ENCODE measurements at places on chromosomes 2 and 18. TPM values are rescaled to one million over a fixed set of nuclear protein-coding genes. Genes with fewer than 3 reads are reported as not detected.
A peak's percentile ranks its signal among the peaks of the same experiment; 100 is the strongest.

DNA sequence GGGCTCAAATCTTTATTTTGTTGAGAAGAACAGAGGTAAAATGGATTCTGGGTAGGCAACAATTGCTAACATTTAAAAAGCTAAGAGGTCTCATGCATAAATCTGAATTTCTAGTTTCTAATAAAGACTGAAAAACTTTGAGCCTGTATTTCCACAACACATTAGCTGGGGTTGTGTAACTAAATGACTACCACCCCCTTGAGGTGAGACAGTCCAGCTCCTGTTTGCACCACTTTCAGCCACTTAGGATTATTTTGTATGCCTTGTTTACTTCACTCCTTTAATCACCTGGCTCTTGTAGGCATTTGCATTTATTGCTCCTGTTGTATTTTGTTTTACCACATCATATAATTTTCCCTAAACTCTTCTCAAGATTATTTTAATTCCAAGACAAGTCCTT lies 376.6 kb downstream of the PTH2R start:
- no peaks in the 10 kb centered on the region for H3K36me3 ChIP-seq
- DNase-seq: no peak
- no peak overlapping the region for H3K4me3 ChIP-seq

DNA sequence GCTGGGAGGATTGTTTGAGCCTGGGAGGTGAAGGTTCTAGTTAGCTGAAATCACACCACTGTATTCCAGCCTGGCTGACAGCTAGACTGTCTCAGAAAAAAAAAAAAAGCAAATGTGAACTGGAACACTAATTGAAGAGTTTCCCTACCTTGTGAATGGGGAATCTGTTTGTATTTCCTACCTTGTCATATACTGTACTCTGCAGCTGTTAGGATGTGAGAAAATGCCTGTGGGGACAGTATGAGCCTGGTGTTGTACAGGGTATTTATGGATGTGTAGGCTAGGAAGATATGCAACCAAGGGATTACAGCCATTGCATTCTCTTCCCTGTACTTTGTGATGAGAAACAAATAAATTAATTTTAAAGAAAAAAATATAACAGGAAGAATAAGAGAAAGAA lies 113.3 kb upstream of the FAM117B start:
- H3K36me3 ChIP-seq: peaks cover 5% of the 10 kb centered on the region
- DNase-seq: no peak
- no peak overlapping the region for H3K4me3 ChIP-seq
- H3K27ac ChIP-seq: no peak overlapping the region
- no peaks in the 10 kb centered on the region for H3K27me3 ChIP-seq

DNA sequence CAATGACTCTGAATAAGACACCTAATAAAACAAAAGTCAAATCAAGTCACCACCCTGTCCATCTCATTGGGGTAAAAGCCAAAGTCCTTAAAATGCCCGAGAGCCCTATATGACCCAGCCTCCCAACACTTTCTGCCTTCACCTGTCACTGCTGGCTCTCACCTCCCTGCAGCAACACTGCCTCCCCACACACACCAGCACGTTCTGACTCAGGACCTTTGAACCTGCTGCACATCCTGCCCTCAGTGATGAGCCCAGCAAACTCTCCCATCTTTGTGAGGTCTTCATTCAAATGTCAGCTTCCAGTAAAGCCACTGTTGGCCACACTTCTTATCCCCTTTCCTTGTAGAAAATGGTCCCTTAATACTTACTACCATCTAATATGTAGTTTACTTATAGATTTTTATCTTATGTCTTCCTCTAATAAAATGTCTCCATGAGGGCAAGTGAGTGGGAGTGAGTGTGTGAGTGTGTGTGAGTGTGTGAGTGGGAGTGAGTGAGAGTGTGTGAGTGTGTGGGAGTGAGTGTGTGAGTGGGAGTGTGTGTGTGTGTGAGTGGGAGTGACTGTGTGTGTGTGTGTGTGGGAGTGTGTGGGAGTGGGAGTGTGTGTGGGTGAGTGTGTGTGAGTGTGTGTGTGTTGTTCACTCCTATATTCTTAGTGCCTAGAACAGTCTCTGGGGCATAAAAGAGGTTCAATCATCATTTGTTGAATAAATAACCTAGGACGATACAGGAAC lies 504.7 kb downstream of the EIPR1 start:
- H3K27ac ChIP-seq: no peak overlapping the region
- H3K27me3 ChIP-seq: peaks cover 10% of the 10 kb centered on the region
- no peak for DNase-seq
- H3K36me3 ChIP-seq: no peaks in the 10 kb centered on the region
- H3K4me1 ChIP-seq: no peaks in the 10 kb centered on the region

The HOXD13 gene
- total RNA-seq: not detected

The ANKRD53 gene
- total RNA-seq: 2.8 TPM

- H3K27me3 ChIP-seq: no peaks in the 10 kb centered on the region
- H3K4me1 ChIP-seq: no peaks in the 10 kb centered on the region
- H3K27ac ChIP-seq: peak overlapping the region; percentile 68
- H3K36me3 ChIP-seq: no peaks in the 10 kb centered on the region
Observed at GRCh38 chr2:126665483-126665882, 9.5 kb downstream of the GYPC start.

DNA sequence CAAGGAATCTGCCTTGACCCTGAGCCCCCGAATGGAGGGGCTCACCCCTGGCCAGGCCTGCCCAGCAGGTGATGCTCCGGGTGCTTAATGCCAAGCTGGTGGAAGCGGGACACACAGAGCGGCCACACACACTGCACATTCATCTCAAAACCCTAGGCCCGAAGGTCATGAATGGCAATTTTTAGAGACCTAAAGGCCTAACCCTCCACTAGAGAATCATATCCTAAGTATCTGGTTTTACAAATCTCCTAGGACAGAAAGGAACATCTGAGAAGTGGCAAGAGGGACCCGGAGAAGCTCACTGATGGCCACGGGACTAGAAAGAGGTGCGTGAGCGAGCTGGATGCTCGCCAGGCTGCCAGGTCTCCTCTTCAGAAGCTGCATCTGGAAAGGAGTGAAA lies 38.3 kb downstream of the ST3GAL5 start:
- peaks cover 4% of the 10 kb centered on the region for H3K4me1 ChIP-seq
- H3K36me3 ChIP-seq: no peaks in the 10 kb centered on the region
- H3K27me3 ChIP-seq: no peaks in the 10 kb centered on the region
- H3K4me3 ChIP-seq: no peak overlapping the region

The SCLY gene
- total RNA-seq: 16.7 TPM

GRCh38 chr2:131056932-131057287 lies 36.4 kb downstream of the FAM168B start:
- H3K4me1 ChIP-seq: no peaks in the 10 kb centered on the region
- no peak overlapping the region for H3K27ac ChIP-seq
- no peaks in the 10 kb centered on the region for H3K27me3 ChIP-seq
- H3K4me3 ChIP-seq: no peak overlapping the region
- no peak for DNase-seq
- peaks cover 4% of the 10 kb centered on the region for H3K36me3 ChIP-seq

The TRABD2A gene
- total RNA-seq: 2.2 TPM

GRCh38 chr2:67290451-67291290 lies 106.5 kb upstream of the ETAA1 start:
- no peaks in the 10 kb centered on the region for H3K27me3 ChIP-seq
- no peak overlapping the region for H3K4me3 ChIP-seq
- DNase-seq: no peak

- peak overlapping the region; percentile 89 for H3K27ac ChIP-seq
- H3K27me3 ChIP-seq: no peaks in the 10 kb centered on the region
- peak overlapping the region; percentile 75 for H3K4me3 ChIP-seq
- no peak for DNase-seq
- H3K4me1 ChIP-seq: peaks cover 9% of the 10 kb centered on the region
Observed at GRCh38 chr2:85605406-85606115, 3.1 kb upstream of the TMEM150A start.

DNA sequence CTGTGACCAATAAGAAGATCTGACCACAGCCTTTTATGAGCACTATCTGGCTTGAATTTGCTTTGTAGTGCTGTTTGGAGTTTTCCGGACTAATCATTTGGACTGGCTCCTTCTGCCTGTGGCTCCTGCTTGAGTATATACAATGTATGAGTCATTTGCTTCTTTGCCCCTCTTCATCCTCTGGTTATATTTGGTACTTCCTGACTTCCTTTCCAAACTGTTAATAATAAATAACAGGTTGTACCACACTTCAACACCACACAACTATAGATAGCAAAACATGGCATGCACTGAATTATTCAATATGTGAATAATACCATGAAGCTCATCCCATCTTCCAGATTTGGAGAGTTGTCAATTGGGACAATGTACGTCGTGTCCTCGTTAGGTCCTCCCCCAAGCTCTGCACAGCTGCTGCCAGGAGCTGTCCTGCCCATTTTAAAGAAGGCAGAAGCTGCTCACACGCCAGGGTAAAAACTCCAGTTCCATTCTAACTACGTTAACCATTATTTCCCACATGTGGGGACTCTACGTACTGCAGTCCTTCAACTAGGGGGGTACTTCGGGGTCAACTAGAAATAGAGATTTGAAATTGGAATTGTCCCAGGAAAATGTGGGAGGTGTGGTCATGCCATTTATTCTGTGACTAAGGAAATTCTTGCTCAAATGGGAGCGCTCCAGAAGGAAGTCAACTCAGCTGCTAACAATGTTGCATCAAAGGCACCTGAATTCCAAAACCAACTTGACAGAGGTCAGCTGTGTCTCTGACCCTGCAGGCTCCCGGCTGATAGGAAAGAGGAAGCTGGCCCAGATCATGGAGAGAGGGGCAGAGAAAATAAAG lies 38.1 kb downstream of the ST8SIA5 start:
- H3K27ac ChIP-seq: no peak overlapping the region
- no peak for DNase-seq
- no peak overlapping the region for H3K4me3 ChIP-seq
- H3K4me1 ChIP-seq: no peaks in the 10 kb centered on the region
- H3K36me3 ChIP-seq: no peaks in the 10 kb centered on the region
- H3K27me3 ChIP-seq: no peaks in the 10 kb centered on the region

The PSMA8 gene
- not detected for total RNA-seq

- DNase-seq: no peak
- H3K4me3 ChIP-seq: no peak overlapping the region
- no peaks in the 10 kb centered on the region for H3K36me3 ChIP-seq
- H3K4me1 ChIP-seq: no peaks in the 10 kb centered on the region
Observed at GRCh38 chr2:223032187-223033142, 19.5 kb upstream of the KCNE4 start.

DNA sequence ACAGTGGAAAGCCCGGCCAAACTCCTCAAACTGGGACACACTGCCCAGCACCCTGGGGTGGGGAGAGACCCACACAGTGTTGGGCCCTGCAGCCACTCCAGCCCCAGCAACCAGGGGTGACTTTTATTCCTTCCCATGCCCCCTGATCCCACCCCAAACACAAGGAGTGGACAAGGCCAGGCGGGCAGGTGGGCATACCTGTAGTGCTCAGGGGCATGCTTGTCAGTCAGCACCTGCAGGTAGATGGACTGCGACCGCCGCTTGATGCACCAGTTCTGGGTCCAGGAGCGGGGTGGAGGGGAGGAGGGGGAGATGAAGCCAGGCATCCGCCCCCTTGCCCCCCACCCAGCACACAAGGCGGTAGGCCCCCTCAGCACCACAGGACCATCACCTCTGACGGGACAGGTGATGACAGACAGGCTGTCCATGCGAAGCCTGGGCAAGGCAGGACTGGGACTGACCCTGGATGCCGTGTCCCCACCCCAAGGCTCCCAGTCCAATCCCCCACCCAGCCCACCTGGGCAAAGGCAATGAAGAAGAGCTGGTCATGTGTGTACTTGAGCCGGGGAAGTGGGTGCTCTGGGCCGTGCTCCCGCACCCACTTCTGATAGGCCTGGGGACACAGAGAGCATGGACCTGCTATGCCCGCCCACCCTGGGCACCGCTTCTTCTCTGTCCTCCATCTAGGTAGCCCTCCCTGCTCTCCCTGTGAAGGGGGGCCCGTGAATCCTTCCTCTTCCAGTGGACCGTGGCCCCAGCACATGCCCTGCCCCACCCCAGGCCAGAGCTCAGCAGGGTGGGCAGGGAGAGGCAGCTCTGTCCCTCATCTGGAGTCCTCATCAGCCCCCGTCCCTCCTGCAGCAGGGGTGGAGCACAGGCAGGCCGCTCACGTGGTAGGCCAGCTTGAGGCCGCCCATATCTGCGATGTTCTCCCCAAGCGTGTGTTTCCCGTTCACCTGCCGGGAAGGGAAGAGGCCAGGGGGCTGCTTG lies 7.1 kb downstream of the ECEL1 start:
- no peak overlapping the region for H3K27ac ChIP-seq
- no peaks in the 10 kb centered on the region for H3K27me3 ChIP-seq
- H3K4me3 ChIP-seq: no peak overlapping the region
- no peaks in the 10 kb centered on the region for H3K4me1 ChIP-seq
- H3K36me3 ChIP-seq: no peaks in the 10 kb centered on the region

DNA sequence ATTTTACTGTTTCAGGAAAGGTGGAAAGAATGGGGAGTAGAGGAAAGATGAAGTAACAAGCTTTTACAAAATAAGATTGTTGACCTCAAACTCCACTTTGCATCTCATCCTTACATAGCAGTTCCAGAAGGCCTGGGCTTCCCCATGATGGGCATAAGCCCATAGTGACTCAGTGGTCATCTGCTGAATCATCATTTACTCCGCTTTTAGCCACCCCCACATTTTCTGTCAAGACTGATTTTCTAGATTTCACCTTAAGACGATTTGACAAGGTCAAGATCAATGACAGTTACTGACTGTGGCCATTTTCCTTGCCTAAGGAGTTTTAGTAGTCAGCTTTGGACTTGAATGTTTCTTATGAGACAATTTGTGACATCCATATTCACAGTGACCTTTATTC lies 49.4 kb downstream of the PLEKHM3 start:
- no peaks in the 10 kb centered on the region for H3K4me1 ChIP-seq
- no peak for DNase-seq

- H3K27me3 ChIP-seq: no peaks in the 10 kb centered on the region
- no peaks in the 10 kb centered on the region for H3K4me1 ChIP-seq
- H3K27ac ChIP-seq: no peak overlapping the region
- H3K36me3 ChIP-seq: no peaks in the 10 kb centered on the region
- no peak overlapping the region for H3K4me3 ChIP-seq
- no peak for DNase-seq
Observed at GRCh38 chr2:121836611-121837010, 81.2 kb downstream of the TSN start.

DNA sequence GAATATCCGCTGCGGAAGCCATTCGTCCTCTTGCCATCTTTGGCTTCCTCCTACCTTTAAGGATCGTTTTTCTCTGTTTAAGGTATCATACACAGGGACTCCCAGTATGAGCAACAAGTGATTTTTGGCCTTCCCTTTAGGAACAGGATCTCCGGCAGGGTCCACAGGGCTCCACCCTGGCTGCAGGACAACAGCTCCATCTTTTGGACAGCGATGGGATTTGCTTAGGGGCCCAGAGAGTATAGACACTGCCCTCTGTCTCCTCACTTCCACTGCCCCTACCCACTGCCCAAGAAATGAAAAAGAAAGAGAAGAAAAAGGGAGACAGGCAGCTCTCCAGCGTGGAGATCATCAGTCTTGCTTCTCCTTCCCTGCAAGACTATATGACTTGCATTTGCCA lies 224.5 kb downstream of the UXS1 start:
- H3K27ac ChIP-seq: no peak overlapping the region
- no peaks in the 10 kb centered on the region for H3K4me1 ChIP-seq
- H3K27me3 ChIP-seq: no peaks in the 10 kb centered on the region
- no peak for DNase-seq

Data from breast epithelium (tissue), 4 donors.